ENCODE measurements at places on chromosomes 6 and 20.

DNA sequence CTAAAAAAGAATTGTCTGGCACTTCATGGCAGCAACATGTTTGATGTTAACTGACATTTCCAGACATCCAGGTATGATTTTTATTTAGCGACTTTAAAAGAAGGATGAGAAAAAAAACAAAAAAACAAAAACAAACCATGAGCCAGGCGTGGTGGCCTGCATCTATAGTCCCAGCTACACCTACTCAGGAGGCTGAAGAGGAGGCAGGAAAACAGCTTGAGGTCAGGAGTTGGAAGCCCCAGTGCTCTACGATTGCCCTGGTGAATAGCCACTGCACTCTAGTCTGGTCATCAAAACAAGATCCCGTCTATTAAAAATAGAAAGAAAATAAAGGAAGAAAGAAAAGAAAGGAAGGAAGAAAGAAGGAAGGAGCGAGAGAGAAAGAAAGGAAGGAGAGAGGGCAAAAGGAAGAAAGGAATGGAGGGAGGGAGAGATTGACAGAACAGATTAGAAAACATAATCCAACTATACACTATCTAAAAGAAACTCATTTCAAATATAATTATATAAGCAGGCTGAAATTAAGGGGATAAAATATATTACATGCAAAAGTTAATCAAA is 141.6 kb downstream of the TRIM27 start:
- DNase-seq: no peak

DNA sequence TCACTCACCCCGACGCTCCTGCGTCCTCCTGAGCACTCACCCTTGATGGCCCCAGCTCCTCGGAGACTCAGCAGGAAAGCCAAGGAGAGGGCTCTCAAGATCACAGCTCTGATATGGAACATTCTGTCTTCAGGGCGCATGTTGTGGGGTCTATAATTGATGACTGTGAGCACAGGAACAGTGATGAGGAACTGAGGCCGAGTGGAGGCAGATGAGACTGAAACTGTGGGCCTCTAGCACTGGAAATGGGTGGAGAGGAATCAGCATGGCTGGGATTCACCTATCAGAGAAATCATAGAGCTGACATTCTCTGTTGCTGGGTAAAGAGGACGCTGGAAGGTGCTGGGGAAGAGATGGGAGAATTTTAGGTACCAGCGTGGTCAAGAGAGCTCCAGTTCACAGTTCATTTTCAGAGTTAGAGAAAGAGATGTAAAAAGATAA is at the start of gene HLA-DPA1:
HLA-DPA1 (minus strand) TSS at position 219 of the 441 bp plus-strand sequence.
- peak; percentile 61 for DNase-seq

GRCh38 chr6:42047213-42047590 is 3.1 kb upstream of the TAF8 start:
- no peak for DNase-seq

DNA sequence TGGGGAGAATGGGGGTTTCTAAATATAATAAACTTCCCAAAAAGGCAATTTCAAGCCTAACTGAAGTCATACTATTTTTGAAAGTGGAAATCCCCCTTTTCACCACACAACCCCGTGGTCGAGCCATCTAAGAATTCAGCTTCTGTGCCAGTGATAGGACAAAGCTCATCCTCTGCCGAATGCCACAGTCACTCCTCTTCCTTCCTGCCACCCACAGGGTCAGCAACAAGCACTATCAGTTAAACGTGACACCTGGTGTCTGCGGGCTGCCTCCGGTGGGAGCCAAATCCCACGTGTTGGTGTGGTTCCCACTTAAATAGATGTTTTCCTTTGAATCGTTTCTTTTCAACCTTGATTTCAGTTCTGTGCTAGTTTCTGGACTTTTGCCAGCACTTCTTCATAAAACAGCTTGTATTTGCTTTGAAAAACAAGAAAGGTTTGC is 60.7 kb downstream of the TNFAIP3 start:
- no peak for DNase-seq

- no peak for DNase-seq
Observed at GRCh38 chr20:20276811-20277530, 90.9 kb upstream of the INSM1 start.

- no peak for DNase-seq
Observed at GRCh38 chr6:39091220-39091619, 23.8 kb downstream of the SAYSD1 start.

DNA sequence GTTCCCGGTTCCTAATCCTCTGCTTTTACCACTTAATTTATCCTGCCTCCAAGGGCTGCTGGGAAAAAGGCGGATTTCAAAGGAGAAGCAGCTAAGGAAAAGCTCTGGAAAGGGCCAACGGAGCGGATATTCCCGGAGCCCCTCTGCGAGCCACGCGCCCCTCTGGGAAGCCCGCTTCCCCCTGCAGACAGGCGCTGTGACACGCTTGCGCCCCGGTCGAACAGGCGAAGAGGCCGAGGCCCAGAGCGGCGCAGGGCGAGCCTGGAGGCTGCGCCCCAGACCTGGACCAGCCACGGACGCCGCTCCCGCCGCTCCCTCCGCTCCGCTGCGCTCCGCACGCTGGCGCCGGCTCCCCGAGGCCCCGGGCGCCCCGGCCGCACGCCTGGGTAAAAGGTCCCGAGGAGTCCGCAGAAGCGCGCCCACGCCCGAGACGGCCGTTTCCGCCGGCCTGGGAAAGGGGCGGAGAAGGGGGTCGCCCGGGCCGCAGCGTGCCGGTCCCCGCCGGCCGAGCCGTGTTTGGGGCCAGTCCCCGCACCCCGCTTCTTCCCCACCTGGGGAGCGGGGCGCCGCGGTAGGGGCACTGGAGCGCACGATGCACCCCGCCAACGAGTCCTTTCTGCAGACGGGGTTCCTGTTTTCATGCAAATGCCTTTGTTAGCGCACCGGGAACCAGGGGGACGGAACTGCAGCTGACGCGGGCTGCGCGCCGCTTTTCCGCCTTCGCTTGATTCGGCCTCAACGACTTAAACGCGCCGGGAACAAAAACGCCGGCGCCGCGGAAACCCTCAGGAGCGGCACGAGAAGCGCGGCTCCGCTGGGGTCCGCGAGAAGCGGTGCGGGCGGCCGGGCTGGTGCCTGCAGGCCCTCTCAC is 91.9 kb upstream of the SIRPA start:
- peak; percentile 56 for DNase-seq

DNA sequence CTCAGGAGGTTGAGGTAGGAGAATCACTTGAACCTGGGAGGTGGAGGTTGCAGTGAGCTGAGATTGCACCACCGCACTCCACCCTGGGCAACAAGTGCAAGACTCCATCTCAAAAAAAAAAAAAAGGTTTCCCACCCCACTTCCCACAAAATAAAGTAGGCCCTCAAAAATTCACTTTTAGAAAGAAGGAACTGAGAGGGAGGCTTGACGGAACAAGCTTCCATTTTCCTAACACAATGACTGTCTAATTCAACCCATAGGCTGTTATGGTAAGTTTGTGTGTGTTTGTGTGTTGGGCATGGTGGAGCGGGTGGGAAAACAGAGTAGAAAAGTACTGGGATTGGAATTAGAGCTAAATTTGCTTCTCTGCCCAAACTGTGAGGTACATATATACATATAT is 98.4 kb upstream of the MAN1A1 start:
- DNase-seq: no peak

DNA sequence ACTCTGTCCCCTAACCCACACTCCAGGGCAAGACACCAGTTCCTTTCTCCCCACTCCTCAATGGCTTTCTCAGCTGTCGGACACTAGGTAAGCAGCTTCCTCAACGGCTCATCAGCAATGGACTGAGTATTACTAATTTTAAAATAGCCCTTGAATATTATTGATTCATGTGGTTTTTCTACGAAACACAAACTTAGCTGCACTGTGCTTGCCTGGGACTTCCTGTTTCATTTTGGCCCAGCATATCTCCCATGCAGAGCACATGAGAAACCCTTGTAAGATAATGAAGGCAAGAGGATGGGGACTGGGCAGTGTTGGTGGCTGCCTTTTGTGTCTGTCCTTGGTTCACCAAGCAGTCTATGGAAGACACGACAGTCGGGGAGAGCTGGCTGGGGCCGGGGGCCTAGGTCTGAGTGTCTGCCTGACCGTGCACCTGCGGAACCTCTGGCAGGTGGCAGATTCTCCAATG is 48.9 kb downstream of the RNASET2 start:
- no peak for DNase-seq

DNA sequence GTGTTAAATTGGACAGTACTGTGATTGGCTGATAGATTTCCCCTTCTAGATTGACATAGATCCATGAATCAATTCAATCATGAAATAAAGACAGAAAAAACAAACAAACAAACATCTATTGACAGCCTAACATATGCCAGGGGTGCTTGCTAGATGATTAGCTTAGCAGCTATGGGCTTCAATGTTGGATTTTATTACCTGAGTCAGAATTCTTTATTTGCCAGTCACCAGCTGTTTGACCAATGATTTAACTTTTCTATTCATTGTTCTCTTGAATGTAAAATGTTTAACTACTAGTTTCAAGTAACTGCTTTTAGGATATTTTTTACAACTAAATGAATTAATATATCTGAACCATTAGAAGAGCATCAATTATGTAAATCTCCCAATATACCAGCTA is 901.3 kb upstream of the CITED2 start:
- no peak for DNase-seq

DNA sequence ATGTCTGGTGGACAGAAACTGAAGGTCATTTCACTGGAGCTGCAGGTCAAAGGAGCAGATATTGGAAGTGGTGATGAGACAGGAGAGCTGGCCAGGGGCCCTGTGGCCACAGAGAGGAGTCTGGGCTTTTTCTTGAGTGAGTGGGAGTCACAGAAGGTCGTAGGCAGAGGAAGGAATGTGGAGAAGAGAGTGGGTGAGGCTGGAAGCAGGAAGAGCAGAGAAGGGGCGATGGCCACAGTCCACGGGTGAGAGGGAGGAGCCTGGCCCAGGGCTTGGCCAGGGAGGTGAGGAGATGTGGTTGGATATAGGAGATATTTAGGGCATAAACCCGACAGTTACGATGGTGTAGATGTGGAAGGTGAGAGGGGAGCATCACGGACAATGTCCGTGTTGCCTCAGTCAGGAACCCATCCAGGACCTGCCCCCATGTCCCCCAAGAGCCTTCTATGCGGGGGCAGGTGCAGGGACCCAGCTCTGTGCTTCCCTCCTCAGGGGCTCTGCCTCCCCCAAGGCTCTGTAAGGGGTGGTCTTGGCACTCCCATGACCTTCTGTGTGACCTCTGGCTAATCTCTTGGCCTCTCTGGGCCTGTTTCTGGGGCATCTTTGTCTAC is 150.5 kb upstream of the PTPN1 start:
- no peak for DNase-seq

- no peak for DNase-seq
Observed at GRCh38 chr6:13302291-13302690, 26.0 kb downstream of the TBC1D7 start.

GRCh38 chr20:59783641-59784010 is 149.8 kb downstream of the SYCP2 start:
- DNase-seq: no peak

GRCh38 chr6:16295060-16295459 is 56.7 kb downstream of the GMPR start:
- no peak for DNase-seq

GRCh38 chr6:18663011-18663410 is 275.9 kb downstream of the RNF144B start:
- DNase-seq: no peak
